ENCODE measurements at places on chromosomes 7 and 10.
A peak's percentile ranks its signal among the peaks of the same experiment; 100 is the strongest.

DNA sequence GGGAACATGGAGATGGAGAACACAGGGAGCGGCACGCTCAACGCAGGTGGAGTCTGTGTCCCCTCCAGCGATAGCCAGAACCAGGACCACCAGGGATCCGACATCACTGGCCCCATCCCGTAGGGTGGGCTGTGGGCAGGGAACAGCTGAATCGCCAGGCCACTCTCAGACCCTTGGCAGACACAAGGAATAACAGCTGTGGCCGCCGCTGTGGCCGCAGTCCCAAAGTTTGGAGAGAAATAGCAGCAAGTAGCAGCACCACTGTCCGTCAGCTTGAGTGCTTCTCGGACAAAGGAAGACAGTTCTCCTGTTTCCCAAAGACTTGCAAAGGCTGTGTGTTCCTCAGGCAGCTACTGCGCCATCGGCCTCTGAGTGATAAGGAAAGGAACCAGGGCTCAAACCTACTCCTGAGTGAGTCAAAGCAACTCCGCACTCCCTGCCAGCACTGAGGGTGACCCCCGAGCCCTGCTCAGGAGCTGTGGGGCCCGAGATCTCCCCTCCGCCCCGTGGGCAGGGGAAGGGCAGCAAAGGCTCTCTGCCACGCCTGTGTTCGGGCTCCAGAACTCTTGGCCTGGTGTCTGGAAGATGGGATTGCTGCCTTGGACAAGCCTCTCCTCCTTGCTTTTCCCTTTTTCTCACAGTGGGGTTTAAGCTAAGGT is 82.3 kb upstream of the FAM20C start:
- no peak for DNase-seq

DNA sequence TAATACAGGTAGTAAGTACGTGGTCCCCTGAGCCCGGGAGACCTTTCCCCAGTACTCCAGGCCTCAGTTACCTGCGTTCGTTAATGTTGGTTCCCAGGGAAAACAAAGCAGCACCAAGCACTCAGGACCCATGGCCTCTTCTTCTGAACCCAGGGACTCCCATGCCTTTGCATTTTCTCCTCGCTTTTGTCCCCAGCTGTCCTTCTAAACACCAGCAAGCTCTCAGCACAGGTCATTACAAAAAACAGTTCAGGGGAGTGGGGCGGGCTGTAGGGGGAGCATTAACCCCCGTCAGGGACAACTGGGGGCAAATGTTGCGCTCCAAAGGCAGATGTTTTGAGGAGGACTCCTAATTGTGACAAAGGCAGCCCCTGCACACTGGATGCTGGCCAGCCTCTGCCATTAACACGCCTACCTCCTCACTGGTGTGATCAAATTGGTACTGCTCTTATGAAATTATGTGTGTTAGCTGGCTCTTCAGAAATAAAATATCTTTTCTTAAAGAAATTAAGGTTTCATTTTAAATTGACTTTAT is 80.5 kb upstream of the LRGUK start:
- no peak for DNase-seq

GRCh38 chr10:86647773-86648703 is 6.3 kb upstream of the OPN4 start:
- DNase-seq: peak; percentile 90

DNA sequence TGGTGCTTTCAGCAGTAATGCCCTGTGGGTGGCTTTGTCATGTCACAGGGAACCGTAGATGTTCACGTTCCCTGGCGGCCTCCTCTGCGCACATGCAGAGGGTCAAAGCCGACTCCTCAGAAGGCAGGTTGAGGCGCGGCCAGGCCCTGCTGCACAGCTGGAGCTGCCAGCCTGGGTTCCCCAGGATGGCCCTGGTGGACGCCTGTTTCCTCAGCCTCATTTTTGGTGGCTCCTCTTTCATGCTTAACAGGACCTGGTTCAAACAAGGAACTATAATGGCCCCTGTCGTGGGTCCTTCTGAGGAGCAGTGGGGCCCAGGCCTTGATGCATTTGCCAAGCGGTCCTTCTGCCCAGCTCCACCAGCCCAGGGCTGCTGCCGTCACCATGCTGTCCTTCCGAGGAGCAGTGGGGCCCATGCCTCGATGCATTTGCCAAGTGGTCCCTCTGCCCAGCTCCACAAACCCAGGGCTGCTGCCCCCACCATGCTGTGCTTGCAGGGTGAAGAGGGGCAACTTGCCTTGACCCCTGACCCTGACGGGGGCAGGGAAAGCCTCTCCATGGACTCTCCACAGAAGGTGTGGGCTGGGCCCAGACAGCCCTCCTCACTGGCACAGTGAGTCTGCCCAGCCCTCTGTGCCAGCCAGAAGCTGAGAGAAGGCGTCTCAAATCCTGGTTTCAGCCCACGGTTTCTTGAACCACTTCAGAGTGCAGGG is 338.2 kb downstream of the TCERG1L start:
- DNase-seq: no peak

DNA sequence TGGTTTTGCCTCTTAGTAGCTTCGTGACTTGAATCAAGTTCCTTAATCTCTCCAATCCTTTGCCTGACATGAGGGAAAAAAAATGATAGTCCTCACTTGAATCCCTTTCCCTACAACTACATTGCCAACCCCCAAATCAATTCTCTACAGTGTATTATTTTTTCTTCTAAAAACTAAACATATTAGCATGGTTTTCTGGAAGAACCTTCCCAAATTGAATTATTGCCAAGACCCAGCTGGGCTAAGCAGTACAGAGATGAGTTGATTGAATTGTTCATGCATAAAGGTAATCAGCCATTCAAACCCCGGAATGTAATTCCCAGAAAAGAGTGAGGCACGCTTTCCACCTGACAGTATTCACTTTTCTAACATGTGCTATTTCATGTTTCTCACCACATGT is 155.6 kb upstream of the AGR3 start:
- DNase-seq: no peak

- no peak for DNase-seq
These were observed 653.7 kb upstream of the ZWINT start for GRCh38 chr10:57014758-57015157.

DNA sequence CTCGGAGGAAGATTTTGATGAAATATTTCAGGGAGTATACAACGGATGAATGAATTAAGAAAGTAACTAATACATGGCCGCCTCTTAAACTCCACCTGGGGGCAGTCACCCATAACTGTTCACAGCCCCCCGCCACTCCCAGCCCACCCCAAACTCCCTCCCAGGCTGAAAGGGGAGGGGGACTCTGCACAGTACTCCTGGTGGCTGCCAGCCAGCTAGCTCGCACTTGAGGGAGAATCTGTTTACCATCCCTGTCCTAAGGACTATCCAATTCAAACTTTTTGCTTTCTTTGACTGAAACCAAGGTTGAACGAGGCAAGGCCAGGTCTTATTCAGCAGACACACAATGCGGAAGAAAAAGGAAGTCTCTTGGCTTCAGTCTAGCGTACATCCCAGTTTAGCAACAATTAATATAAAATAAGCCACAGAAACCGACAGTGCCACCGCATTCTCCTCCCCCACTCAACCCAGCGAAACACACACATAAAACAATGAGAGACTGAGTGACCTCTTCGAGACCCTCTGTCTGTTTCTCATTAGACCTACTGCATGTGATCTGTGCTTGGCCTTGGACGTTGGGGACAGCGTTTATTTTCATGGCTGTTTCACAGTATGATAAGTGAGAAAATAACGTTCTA is 219.5 kb downstream of the GLI3 start:
- DNase-seq: no peak

GRCh38 chr10:124837687-124838086 is 36.1 kb downstream of the ABRAXAS2 start:
- DNase-seq: no peak

DNA sequence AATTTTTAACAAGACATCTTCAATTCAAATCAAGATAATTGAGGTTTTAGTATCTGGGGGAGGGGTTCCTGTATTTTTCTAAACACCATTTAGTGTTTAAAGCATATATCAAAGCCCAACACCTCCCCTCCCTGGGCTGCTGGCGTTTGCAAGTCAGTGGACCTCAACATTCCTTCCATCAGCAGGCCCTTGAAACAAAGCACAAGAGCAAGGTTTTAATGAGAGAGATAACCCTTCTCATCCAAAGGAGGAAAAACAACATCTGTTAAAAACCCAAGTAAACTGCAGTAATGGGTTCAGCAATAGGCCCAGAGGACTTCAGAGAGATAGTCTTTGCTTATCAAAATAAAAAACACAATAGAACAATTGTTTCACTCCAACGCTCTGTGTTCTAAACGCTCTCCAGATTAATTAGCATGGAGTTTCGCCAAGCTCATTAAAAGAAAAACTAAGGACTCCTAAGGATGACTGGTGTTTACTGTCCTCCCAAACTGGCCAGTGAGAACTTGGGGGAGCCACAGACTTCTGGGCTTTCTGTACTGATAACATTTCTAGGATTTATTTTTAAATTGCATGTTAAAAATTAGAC is 2.5 kb downstream of the JCAD start:
- DNase-seq: no peak

- no peak for DNase-seq
These were observed 73.7 kb downstream of the BMPR1A start for GRCh38 chr10:86830043-86830591.

DNA sequence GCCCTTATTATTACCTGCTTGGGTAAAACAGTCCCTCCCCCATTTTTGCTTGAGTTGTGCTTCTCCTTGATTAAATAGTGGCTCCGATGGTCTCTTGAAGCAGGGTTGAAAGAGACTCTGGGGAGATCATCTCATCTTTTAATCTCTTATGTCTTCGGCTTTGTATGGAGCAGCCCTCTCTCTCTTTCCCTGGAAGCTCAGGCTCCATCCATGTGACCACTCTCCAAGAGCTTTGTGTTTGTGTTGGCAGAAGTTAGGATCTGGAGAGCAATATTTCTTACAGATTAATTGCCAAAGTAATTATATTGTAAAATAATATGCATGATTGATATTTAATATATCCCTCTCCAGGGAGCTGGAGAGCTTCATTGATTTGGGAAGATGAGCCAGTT is 76.9 kb downstream of the LRRC4 start:
- DNase-seq: no peak

DNA sequence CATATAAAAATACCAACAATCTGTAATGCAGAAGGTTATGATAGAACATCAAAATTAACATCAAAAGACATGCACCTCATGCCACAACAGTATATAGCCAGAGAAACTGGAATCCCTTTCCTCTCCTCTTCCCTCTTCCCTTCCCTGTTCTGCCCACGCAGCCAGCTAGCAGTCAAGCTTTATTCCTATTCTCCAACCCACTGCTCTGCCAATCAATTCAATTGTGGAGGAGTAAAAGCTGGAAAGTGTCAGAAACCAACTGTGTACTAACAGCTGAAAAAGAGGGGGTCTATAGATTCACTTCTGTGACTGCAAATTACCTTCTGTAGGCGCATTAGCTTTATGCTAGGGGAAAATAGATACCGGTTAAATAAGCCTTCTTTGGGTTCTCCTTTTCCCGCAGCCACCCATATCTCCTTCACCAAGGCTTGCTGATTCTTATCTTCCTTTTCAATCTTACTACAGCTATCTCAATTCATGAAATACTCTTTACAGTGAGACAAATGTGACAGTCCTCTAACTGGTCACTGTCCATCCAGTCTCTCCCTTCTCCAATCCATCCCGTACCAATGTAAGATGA is 16.3 kb downstream of the ABI1 start:
- no peak for DNase-seq

DNA sequence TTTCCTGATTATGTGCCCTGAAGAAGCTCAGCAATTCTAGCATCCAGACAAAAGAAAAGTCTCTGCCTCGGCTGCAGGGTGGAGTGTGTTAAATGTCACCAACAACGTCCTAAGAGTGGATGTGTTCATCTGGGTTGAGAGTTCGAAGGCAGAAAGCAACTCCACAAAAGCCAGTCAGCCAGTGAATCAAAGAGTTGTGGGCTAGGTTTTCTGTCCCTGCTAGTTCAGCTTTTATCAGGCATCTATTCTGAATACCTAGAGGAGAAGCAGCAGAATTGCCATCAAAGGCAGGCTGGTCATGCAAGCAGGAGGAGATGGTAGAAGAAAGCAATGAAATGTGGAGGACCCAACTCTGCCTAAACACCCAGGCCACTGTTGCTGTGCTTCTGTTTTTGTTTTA is 205.2 kb downstream of the KLF6 start:
- no peak for DNase-seq

DNA sequence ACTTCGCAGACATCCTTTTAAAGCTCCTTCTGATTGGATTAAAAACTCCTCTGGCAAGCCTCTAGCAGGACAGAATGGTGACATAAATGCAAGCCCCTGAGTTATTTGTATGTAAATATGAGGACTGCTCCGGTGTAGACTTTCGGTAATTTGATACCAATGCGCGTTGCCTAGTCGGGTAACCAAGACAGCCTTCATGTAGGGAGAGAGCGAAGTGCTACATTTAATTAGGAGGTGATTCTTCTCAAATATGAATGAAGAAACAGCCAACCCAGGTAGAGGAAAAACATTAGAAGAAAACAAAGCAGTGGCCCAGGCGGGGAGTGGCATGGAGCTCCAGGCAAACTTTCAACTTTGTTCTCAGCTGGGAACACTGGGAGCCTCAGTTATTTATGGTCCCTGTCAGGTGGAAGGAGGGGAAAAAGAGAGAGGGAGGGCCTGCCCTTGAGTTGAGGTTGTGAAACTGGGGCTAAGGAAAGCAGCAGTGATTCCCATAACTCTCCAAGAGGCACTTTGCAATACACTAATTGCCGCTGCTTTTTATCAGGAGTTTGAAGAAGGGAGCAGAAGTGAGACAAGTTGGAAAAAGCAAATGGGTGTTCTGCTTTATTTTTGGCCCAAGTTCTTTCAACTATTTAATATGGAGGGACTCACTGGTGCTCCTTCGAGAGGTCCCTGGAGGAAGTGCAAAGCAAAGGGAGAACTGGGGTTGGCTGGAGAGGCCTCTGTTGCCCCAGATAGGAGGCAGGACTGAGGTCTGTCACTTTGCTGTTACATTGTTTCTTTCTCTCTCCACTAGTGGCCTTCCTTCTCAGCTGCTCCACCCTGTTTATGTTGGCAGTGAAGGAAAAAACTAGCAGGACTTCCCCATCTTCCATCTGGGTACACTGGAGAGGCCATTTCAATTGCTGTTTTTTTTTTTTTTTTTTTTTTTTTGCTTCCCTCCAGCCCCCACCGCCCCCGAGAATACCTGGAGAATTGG is 234.6 kb upstream of the CCDC6 start:
- no peak for DNase-seq

GRCh38 chr7:108234971-108235450 is 104.8 kb upstream of the LAMB4 start:
- no peak for DNase-seq

DNA sequence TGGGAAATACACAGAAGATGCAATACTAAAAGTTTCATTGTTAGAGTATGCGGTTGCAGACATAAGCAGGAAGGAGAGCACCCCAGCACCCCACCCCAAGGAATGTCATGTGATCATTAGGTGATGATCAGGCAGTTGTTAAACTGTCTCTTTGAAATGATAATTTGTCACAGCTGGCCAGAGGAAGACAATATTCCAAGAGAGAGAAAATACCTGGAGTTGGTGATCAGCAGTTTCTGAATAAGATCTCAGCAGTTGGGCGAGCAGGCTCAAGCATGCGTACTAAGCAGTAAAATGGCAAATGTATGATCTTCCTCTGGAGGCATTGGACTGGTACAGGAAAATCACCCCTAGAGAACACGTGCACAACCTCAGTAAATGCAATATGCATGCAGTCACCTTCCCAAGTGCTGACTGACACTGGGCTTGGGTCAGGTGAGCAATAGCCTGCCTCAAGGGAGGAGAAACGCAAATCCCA is 250.1 kb upstream of the MBL2 start:
- no peak for DNase-seq

GRCh38 chr10:117946525-117947070 is 100.1 kb downstream of the RAB11FIP2 start:
- DNase-seq: peak; percentile 67
